Astrocyte of the spinal cord (primary cell): ENCODE measurements at places on chromosomes 7 and 10.

DNA sequence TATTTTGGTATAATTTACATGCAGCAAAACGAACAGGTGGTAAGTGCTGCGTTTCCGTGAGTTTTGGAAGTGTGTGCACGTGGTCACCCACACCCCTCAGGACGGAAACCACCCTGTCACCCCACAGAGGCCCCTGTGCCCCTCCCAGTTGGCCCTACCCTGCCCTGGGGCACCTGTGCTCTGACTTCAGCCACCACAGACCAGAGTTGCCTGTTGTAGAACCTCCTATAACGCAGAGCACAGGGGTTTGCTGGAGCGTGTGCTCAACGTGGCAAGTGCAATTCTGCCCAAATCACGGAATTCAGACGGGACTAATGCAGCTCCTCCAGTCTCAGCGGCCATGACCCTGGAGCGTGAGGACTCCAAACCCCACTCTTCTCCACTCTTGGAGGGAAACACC lies 9.6 kb upstream of the CFAP46 start:
- no peak for DNase-seq

GRCh38 chr10:70602665-70603448 lies at the start of gene PRF1:
Gene PRF1, minus strand, starts transcription at chr10:70602741. Its CDS starts 1,839 bp downstream, at chr10:70600902.
- DNase-seq, result no peak

DNA sequence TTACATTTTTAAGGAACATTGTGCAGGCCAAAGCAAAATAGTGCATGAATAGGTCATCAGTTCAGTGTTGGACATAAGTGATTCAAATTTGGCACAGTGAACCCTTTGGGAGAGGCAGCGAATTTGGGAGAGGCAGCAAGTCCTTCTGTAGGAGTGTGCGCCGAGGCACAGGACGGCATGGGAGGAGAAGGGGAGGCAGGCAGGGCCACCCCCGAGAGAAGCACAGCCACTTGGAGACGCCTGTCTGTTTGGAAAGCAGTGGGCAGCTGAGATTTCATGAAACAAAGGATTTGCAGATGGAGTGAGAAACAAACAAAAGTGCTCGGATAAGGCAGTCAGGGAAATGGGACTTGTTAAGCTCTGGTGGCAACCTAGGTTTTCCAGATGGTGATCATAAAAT lies 30.6 kb downstream of the VIPR2 start:
- no peak for DNase-seq

GRCh38 chr7:101882595-101883564 lies 65.5 kb downstream of the CUX1 start:
- DNase-seq, result peak; percentile 99
